T-cell (primary cell): ENCODE measurements at places on chromosomes 13 and 19. TPM values are rescaled to one million over a fixed set of nuclear protein-coding genes. Genes with fewer than 3 reads are reported as not detected.

GRCh38 chr19:55082020-55082851 lies 6.6 kb downstream of the EPS8L1 start:
- peak; percentile 37 for DNase-seq

- peak; percentile 31 for DNase-seq
Measured at GRCh38 chr19:4851551-4852290, 15.7 kb downstream of the PLIN3 start.

SHANK1 gene
- total RNA-seq: 1.3 TPM

DNA sequence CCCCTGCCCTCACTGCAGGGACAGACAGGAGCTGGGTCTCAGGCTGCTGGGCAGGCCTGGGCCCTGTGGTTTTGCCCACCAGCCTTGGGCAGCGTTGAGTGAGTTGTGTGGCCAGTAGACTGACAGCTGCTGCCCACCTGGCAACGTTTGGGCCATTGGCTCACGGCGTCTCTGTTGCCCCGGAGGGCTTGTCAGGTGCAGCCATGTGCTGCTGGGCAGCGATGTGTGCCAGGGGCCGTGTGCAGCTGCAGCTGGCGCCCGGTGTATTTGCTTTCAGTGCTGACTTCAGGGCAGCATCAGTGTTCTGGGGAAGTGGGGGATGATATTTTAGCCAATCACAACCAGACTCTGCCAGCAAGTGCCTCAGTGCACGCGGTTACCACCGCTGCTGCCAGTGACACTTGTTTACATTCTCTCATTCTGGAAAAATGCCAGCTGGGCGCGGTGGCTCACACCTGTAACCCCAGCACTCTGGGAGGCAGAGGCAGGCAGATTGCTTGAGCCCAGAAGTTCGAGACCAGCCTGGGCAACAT lies 10.6 kb downstream of the FZR1 start:
- peak; percentile 62 for DNase-seq

DNA sequence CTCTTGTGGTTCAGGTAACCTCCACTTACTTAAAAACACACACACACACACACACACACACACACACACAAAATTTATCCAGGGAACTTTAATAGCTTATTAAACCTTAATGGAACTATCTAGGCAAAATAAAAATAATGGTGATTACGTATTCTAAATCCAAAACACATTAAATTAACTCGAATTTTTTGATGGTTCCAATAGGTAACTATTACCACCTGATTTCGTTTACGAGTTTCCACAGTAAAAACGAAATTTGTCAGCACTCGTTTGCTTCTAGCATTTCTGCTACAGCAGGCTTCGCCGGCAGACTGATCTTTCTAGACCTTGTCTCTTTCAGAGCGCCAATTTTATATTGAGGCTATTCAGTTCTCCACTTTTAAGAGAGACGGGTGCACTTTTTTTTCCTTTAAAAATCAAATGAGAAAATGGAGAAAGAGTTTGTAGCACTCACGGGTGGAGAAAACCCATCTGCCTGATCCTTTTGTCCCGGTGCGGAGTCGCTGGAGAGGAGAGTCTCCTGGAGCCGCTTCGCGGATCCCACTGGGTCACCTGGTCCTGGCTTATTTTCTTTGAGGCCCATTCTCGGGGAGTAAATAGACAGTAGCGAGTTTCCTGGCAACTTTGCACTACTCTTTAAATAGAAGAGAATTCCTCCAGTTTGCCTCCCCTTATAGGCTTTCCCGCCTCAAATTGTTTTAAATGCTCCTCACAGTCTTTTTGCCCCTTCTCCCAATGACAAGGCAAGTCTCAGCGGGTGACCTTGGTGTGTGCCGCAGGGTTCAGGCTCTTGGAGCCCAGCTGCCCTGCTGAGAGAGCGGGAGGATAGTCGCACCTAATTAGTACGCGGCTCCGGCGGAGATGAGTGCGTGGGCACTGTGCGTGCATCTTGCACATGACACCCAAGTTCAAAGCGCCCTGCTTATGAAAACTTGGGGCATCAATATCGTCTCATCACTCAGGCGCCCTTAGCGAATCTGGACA lies 117.0 kb downstream of the KCNRG start:
- no peak for DNase-seq

DNA sequence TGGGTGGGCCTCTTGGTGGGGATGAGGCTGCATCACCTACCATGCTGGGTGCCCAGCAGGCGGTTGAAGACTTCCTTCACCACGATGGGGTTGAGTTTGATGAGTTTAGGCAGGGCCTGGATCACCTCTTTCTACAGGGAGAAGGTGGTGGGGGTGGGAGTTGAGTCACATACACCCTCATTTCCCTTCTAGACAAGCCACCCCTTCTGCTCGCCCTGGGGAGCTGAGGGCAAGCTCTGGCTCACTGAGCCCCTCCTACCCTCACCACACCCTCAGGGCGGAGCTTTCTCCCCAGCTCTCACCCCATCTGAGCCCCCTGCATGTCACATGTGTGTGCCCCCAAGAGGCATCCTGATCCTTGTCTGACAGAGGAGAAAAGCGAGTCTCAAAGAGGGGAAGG lies 7.6 kb upstream of the RSPH6A start:
- DNase-seq: no peak
